SJCRH30 (cell line): ENCODE measurements at places on chromosomes 2 and 18.

GRCh38 chr2:67650291-67651133, 253.4 kb downstream of the ETAA1 start:
- DNase-seq, result peak; percentile 65

DNA sequence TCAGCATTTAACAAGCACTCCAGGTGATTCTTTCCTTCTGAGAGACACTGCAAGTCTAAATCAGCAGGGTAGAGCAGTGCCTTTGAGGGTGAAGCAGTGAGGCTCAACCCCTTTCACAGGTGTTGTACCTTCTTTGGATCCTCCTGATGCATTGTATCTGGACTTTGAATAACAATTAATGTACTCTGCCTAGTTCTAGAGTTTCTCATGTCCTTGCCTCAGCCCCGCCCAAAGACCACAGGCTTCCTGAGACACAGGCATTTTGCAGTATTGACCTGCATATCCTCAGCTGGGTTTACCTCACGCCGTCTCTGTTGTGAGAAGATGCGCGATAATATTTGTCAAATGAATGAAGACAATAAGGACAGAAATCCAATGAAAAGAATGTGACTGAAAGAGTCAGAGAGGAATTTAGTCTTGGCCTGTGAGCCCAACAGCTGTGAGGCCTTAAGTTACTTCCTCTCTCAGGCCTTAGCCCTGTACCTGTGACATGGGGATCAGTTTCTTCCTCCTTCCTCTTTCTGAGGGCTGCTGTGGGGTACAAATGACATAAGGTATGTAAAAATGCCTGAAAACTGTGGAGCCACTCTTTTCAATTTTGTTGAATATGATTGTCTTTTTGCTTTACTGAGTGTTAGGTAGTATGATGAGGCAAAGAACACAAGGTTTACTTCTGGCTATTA, 43.7 kb downstream of the WIPF1 start:
- no peak for DNase-seq

GRCh38 chr2:21037671-21038108, 6.2 kb downstream of the APOB start:
- DNase-seq, result no peak

DNA sequence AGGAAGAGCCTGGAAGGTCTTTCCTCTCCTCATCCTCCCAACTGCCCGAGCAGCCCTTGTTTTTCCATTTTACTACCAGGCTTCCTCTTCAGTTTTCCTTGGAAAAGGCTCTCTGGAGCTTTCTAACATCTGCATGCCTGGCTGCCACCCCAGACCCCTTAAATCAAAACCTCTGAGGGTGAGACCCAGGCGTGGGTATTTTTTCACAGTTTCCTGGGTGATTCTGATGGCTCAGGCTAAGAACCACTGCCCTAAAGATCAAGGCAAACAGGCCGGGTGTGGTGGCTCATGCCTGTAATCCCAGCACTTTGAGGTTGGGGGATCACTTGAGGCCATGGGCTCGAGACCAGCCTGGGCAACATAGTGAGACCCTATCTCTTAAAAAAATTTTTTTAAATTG, 35.4 kb downstream of the EMILIN2 start:
- no peak for DNase-seq

GRCh38 chr2:189613077-189613636, 32.6 kb upstream of the SLC40A1 start:
- peak; percentile 37 for DNase-seq

- no peak for DNase-seq
Observed at GRCh38 chr2:232296776-232297525, 81.6 kb upstream of the ALPP start.

GRCh38 chr2:181285116-181285515, 172.1 kb upstream of the ITGA4 start:
- no peak for DNase-seq

GRCh38 chr2:196502386-196502785, 137.1 kb upstream of the CCDC150 start:
- no peak for DNase-seq

GRCh38 chr18:23918395-23919032, 96.0 kb upstream of the TTC39C start:
- peak; percentile 54 for DNase-seq

- DNase-seq, result no peak
Observed at GRCh38 chr2:231300020-231300721, 95.3 kb upstream of the B3GNT7 start.
